ENCODE measurements at places on chromosomes 11 and 22.

DNA sequence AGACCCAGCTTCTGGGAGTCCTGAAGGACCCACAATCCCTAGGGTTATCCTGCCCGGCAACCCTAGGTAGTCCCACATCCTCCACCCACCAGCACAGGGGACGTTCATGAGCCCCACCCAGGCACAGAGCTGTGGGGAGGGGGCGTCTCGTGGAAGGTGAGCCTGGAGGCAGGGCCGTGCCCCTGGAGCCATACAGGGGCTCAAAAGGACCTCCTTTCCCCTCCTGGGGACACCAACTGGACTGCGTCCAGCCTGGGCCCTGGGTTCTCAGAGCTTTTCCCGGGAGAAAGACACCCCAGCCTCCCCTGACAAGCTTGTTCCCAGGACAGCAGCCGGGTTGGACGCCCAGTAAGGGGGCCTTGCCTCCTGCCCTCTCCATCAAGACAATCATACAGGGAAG lies 78.4 kb downstream of the BRD1 start:
- DNase-seq = no peak

DNA sequence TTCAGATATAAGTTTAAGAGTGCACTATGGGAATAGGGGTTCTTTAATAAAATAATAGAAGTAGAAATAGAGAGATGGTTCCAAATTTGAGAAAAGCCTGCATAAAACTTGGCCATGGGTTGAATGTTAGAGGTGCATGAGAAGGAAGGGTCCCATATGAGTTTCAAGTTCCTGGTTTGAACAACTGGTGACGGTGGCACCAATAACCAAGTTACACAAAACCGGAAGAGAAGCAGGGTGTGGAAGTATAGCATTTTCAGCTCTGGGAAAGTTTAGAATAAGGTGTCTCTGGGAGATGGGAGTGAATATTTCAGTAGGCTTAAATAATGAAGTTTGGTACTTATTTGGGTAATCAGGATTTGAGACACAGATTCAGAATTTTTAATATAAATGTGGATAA lies 2.4 kb downstream of the CASP1 start:
- DNase-seq = peak; percentile 35

DNA sequence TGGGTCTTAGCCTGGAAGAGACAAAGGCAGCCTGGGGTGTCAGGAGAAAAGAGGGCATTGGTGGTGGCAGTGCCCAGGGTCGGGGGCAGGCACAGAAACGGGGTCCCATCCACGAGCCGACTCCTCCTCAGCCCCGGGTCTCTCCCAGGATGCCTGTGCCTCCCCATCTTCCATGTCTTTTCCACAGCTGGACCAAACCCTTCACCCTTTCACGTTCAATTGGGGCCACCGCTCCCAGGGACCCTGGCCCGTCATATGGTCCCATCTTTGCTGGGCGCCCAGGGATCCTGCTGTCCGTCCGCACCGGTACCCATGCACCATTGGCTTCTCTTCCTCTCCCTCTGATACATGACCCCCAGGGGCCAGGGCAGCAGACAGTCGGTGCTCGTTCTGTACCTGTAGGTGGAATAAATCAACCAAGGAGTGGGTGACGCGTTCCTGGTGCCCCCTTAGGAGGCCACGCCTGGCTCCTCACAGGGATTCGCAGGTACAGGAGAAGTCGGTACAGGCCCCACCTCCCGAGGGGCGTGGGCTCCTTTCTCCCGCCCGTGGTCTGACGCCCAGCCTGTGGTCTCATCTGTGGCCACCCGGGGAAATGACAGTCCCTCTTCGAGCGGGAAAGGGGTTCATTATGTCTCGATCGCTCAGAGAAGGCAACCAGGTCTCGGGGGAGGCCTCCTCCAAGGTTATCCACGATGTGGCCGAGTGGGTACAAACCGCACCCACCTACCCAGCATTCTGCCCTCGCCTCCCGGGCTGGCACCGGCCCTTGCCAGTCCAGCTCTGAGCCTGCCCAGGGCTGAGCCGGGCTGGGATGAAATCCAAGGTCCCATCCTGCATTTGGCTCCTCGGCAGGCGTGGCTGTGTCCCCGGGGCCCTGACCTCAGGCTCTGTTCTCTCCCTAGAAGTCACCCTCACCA lies 1493.6 kb downstream of the BRD1 start:
- no peak for DNase-seq

DNA sequence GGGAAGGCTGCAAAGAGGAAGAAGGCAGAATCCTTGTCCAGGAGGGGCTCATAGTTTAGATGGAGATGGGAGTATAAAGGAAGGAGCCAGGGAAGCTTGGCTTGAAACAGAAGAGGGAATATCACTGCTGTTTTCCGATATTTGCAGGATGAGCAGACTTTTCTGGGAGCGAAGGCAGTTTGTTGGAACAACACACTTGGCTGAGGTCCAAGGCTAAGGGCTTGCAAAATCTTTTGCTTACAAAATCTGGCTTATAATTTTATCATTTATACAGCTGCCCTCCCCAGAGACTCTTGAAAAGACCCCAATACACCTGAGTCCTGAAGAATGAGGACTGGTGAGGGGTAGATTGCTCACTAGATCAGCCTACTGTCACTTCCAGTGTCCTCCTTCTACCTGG lies 174.8 kb downstream of the NELL1 start:
- DNase-seq = peak; percentile 7

GRCh38 chr11:34358258-34358727 lies 483 bp upstream of the ABTB2 start:
- peak; percentile 48 for DNase-seq

DNA sequence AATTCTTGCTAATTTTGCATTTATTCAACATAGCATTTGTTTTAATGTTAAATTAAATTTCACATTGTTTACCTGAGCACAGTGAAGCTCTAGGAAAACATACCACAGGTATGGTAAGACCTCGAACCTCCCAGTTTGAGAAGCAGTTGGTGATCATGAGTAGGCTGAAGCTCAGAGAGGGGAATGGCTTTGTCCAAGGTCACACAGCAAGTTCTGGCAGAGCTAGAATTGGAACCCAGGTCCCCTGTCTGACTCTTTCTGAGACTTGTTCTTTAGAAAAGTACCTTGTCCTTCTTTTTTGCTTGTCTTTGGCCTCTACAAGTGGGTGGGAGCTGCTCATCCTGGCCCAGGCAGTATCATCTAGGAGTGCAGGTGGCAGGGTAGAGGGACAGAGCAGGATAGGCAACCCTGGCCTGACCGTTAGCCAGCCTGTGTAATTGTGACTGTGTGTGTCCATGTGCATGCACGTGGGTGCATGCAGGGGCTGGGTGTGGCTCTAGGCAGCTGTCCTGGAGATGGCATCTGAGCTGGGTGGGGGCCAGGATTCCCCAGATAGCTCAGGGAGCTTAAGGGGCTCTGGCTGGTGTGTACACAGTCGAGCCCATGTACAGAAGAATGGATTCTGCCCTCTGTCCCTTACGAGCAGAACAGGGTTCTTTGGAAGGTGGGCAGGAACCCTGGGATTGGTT lies 21.6 kb downstream of the PHLDB1 start:
- DNase-seq = no peak

DNA sequence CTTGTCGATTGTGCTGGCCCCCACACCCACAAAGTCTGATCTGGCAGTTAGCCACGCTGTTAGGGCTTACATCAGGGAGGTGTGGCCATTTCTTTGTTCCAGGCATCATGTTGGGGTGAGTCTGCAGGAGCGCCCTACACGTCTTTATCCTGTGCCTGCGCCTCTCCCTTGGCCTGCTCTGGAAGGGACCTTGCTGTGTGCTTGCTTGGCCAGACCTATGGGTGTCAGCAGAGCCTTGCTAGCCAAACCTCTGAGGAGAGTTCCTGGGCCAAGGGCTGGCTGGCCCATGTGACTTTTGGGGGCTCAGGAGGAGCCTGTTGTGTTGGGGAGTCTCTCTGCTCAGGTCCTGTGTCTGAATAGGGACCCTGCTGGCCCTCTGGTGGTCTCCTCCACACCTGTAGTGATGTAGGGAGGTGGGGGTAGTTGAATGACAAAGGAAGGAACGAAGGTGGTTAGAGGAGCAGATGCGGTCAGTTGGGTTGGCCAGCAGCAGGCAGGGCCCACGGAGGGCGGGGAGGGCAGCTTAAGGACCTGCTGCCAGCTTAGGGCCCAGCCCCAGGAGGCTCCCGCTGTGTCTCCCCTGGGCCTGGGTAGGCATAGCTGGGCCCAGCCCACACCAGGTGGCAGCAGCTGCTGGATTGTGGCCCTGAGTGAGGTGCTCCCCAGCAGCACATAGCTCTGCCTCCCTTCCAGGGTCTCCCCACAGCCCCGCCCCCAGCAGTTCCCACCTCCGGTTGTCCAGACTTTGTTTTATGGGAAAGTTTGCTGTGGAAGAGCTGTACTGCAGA lies 7.9 kb downstream of the PPIL2 start:
- DNase-seq = no peak

- no peak for DNase-seq
Measured at GRCh38 chr11:2940147-2940920, 11.1 kb upstream of the PHLDA2 start.

GRCh38 chr11:31823644-31824331 lies 12.7 kb upstream of the PAX6 start:
- DNase-seq = no peak

- no peak for DNase-seq
Measured at GRCh38 chr22:35542939-35543516, 2.4 kb downstream of the RASD2 start.

DNA sequence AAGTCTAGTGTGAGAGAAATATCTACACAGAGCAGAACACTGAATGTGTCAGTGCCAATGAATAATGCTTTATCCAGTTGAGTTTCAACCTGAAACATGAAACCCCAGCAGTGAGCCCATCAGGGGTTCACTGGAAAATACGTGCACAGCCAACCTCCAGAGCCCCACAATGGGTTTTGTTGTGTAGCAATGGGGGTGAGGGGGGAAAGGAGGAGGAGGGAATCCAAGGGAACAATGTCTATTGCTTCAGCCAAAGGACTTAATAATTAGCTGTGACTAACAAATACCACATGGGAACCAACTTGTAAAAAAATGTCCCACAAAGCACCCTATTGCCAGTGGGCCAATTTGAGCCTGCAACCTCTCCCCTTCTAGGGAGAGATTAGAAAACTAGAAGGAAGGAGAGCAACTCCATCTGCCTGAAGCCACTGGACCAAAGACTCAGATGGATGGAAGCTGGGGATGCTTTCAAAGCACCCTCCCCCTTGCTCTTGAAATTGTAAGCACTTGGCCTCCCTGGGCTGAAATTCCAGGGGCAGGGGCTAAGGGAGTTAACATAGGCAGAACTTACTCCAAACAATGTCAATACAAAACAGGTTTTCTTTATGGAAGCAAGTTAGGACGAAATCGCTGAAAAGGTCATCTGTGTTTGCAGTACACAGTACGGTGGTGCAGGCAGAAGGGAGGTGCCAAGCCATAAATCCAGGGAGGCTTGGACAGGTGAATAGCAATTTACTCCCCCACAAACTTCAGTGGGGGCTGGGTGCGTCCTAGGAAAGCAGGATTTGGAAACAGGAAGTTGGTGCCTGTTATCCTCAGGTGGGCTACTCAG lies 99.8 kb downstream of the ARL14EP start:
- DNase-seq = no peak

DNA sequence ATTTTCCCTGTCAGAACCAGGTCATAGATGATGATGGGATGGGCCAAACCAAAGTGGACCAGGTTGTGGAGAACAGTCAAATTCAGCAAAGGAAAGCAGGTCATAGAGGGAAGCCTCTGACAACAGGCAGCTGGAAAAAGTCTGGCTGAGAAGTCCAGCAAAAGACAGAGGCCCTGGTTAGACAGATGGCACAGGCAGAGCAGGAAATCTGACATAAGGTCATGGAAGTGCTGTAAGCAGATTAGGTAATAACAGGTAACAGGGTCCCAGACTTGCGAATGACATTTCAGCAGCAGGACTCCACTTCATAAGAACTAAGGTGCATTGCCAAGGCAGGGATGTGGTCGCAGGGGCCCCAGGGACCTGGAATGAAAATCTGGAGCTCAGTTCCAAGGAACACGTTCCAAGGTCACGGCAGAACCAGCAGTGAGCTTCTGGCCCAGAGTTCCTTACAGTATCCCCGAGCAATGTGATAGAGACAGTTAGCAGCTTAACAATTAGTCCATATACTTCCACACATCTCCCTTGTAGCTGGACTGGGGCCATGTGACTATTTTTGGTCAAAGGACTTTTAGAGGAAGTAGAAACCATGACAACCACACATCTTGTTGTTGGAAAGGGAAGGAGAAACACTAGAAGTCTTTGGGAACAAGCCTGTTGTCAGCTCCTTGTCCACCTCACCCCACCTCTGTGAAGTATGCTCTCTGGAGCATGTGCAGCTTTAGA lies 75.4 kb downstream of the ME3 start:
- DNase-seq = no peak

DNA sequence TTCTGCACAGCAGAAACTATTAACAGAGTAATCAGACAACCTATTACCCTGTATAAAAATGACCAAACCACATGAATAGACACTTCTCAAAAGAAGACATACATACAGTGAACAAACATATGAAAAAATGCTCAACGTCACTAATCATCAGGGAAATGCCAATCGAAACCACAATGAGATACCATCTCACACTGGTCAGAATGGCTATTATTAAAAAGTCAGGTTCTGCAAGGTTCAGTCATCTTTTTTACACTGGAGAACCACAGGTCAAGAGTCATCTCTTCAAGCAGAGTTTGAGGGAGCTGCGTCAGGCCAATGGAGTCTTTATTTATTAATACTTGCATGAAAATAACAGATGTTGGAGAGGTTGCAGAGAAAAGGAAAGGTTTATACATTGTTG lies 40.4 kb downstream of the RCN1 start:
- DNase-seq = no peak

DNA sequence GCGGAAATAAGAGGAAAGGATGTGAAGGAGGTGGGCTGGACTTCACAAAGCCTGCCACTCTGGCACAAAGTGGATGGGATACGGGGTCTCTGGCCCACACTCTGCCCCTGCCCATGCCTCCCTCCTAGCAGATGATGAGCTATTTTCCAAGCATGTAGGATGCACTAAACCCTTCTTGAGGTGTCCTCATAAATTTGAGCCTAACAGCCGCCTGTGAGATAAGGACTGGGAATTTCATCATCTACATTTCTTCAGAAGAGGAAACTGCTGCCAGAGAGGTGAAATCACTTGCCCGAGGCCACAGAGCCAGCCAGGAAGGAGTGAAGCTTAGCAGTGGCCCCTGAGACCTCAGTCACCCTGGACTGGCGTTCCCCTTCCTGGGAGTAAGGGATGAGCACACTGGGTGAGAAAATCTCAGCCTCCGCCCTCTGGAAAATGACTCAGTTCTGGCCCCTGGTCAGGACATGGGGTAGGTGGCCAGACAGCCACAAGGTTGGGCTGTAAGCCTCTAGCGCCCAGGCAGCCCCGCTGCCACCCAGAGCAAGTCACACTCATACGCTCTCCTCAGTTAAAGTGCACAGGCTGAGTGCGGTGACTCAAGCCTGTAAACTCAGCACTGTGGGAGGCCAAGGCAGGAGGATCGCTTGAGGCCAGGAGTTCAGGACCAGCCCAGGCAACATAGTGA lies 27.9 kb downstream of the MB start:
- no peak for DNase-seq

DNA sequence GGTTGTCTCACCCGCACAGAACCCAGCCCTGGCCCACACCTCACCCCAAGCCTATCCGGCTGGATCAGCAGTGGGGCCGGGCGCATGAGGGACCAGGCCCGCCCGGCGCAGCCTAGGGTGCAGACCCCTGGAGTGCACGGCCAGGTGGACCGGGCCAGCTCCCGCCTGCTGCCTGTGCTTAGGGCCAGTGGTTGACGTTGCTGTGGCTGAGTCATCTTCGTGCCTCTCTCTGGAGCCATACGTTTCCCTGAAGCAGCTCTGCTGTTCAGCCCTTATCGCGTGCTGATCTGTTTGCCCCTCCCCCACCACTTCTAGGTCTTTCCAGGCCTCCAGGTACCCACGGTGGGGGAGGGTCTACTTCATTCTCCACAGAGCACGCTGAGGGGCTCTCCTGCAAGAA lies 39.5 kb downstream of the CDKN1C start:
- no peak for DNase-seq

Data from Ammon's horn (tissue), 1 donor.